ENCODE measurements at places on chromosomes 7 and 10.
A peak's percentile ranks its signal among the peaks of the same experiment; 100 is the strongest.

DNA sequence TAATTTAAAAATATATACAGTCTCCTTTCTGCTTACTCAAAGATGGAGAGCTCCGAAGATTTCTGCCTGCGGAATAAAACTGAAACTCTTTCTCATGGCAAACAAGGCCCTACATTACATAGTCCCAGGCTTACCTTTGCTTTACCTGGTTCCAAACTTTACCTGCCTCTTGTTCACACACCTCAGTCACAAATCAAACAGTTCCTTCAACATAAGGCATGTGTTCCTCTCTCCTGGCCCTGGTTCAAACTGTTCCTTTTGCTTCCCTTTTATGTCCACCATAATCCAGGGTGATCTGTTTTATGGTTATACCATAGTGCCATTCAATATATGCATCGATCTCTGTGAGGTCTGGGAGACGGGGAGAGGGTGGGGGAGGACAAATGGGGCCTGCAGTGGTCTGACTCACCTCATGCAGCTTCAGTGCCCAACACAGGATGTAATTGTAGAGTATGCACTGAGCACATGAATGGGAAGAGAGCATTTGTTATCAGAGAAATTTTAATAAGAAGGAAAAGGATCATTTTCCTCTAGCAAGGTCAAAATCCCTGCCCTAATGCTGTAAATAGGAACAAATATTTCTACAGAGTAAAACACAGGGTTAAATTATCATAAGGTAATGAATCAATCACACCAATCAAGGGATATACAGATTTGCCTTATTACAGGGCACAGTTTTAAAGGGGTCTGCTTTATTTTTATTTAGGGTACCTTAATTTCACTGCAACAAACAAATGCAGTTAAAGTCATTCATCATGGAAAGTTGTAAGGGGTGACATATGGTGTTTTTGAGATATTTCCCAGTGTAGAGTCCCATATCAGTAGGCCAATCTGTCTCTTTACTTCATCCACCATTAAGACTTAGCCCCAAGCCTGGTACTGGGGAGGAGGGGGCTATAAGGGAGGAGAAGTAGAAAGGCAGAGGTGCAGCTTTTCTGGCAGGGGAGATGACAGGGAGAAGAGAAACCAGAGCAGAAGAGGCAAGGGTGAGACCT, 88.8 kb upstream of the PDE1C start:
- DNase-seq: no peak

DNA sequence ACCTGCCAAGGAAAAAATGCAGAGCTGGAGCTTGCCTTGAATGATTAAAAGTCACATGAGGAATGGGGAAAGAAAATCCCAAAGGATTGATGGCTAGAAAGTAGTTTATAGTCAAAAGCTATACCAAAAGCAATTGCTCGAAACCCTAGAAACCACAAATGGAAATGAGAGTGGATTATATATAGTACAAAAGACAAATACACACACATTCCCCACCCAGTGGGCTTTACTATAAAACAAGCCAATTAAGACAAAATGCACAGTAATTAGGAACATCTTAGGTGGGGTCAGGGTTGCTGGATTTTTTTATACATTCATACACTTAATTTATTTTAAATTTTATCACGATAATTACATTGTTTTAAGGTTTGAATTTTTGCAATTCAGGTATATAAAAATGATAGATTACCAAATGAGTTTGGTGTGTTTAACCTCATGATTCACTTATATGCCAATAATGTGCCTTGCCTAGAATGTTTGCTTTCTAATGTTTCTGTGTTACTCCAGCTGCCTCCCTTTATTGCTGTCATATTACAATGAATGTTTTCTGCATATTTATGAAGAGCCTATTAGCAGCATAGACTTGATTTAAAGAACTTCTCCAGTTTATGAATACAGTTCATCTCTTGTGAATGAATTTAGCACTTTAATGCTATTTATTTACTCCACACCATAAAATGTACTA, 421.3 kb downstream of the EXOC4 start:
- no peak for DNase-seq

GRCh38 chr10:102229810-102230263, 3.7 kb downstream of the ELOVL3 start:
- DNase-seq: peak; percentile 89

GRCh38 chr10:10819206-10819856, 198.3 kb upstream of the CELF2 start:
- no peak for DNase-seq

- no peak for DNase-seq
Measured at GRCh38 chr10:118918587-118918986, 110.9 kb upstream of the NANOS1 start.

- DNase-seq: no peak
Measured at GRCh38 chr10:44899450-44900080, 11.6 kb upstream of the TMEM72 start.

GRCh38 chr10:28385748-28386502, 83.1 kb upstream of the MPP7 start:
- no peak for DNase-seq

- no peak for DNase-seq
Measured at GRCh38 chr7:116145245-116145852, 65.0 kb upstream of the TES start.

- DNase-seq: no peak
Measured at GRCh38 chr10:96863922-96864543, 31.9 kb downstream of the LCOR start.

Measured in stimulated activated naive CD4-positive, alpha-beta T cell (primary cell).